ENCODE measurements at places on chromosomes 7 and 10.

DNA sequence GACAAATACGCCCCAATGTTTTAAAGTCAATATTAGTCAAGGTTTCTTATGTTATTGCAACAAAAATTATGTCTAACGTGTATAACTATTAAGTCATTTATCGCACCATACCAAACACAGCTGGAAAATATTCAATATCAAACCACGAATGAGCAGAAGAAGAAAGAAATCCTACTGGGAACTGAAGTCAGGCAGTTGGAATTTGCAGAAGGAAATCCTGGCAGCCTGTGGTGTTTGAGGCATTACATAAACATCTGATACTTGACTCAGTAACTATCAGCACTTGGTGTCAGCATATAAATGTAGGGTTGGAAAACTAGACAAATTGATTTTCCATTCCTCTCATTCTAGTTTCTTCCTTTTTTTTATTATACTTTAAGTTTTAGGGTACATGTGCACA is 83.4 kb upstream of the NUPR2 start:
- DNase-seq, result no peak

DNA sequence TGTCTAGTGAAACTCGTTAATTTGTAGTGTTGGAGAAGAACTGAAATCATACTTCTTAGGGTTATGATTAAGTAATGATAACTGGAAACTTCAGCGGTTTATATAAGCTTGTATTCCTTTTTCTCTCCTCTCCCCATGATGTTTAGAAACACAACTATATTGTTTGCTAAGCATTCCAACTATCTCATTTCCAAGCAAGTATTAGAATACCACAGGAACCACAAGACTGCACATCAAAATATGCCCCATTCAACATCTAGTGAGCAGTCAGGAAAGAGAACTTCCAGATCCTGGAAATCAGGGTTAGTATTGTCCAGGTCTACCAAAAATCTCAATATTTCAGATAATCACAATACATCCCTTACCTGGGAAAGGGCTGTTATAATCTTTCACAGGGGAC is 187.6 kb downstream of the CFTR start:
- DNase-seq, result no peak

DNA sequence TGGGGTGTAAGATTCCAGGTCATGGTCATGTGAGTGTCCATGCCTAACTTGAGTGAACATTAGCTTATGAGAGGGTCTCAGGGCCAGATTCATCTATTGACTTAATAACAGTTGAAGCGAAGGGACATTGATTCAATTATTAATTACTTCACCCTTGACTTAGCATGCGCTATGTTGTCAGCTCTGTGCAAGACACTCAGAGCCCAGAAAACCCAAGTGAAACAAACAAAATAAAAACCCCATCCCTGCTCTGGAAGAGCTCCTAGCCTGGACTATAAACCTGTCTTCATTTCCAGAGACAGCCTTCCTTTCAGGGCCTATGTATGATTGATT is 66.0 kb upstream of the TNS3 start:
- no peak for DNase-seq

DNA sequence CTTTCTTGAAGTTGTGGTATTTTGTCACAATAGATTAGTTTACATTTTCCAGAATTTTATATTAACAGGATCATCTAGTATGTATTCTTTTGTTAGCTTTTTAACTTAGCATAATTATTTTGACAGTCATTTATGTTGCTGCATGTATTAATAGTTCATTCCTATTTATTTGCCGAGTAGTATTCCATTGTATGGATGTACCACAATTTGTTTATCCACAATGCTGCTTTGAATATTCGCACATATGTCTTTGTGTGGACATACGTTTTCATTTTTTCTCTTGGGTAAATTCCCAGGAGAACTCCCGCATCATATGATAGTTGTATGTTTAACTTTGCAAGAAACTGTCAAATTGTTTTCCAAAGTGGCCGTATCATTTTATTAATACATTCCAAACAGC is 115.7 kb downstream of the CPEB3 start:
- DNase-seq, result no peak

- DNase-seq, result peak; percentile 70
Observed at GRCh38 chr7:30074422-30075030, 46.3 kb downstream of the PLEKHA8 start.

- no peak for DNase-seq
Observed at GRCh38 chr10:47262606-47263533, 37.1 kb upstream of the GDF10 start.

GRCh38 chr10:110870823-110871297 is 868 bp upstream of the PDCD4 start:
- no peak for DNase-seq

DNA sequence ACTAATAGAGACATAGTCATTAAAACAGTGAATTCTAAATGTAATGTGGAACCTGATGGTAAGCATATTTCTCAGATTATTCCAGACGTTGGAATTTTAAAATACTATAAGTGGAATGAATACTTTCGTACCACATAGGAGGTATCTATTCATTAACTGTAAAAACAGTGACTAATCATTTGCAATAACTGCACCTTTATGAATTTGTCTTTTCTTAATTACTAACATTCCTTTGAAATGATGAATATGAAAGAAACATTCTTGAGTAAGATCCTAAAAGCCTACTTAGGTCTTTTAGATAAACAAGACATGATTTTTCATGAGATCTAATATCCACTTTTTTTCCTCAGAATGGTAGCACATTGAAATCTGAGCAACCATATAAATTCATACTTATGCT is 549.0 kb upstream of the LRRN3 start:
- no peak for DNase-seq

DNA sequence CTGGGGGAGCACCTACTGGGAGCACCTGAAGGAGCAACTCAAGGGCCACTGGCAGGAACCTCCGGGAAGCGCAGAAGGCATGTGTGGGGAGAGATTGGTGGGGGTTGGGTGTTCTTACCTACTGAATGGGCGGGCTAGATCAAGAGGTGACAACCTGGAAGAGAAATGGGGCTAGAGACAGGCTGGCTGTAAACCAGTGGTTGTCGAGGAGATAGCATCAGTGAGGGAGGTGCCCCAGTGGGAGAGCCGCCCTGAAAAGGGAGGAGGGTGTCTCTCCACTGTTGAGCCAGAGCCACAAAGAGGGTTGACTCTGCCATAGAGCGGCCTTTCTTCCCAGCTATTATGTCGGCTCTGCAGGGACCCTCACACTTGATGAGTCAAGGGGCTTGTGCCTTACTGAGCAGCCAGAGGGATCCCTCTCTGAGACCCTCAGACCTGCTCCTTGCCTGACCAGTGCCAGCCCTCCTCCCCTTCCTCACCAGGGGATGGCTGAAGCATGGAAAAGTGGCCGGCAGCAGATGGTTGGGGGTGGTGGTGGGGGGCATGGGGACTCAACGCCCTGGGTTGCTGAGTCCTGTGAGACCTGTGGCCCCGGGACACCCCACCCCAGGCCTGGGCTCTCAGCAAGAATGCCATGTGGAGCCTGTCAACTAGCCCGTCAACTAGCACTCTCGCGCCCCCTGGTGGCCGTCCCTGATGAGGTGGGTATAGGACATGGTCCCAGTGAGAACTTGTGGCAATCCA is 36.4 kb upstream of the PURB start:
- peak; percentile 82 for DNase-seq

DNA sequence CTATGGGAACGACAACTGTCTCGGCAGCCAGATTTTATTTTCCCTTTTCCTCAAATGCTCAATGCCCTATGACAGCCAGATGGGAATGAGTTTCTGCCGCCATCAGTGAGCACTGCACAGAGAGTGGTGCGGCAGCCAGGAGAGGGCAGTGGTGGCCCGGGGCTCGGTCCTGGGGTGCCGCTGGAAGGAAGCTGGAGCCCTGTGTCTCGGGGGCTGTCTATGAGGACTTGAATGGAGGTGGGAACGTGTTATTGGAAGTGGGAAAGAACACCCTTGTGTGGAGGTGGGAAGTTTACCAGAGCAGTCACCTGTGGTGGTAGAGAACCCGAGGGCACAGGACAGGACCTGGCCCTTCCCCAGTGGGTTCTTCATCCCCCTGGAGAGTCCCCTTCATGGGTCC is 35.8 kb downstream of the JAKMIP3 start:
- no peak for DNase-seq

DNA sequence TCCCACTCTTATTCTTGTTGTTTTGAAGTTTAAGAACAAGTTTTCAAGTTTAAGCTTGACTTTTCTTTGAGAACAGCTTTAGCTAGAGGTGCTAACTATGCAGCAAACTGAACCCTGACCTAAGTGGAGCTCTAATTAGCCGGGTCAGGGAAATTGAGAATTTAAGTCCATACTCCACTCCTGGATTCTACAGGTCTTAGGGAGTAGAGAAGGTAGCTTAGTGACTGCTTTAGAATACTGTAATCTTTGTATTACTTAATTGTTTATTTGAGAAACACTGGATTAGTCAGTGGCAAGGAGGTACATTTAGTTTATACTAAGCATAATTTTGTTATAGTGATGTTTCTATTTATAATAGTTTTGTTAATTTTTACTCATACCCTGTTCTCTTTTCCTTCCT is 74.6 kb upstream of the STRIP2 start:
- DNase-seq, result no peak

DNA sequence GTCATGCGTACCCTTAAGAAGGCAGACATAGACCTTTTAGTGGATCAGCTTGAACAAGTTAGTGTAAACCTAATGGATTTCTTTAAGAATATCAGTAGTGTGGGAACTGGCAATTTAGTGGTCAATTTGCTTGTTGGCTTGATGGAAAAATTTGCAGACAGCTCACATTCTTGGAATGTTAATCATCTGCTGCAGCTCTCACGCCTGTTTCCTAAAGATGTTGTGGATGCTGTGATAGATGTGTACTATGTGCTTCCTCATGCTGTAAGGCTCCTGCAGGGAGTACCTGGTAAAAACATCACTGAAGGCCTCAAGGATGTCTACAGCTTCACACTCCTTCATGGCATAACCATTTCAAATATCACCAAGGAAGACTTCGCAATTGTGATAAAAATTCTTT is 103.4 kb downstream of the ABCA13 start:
- no peak for DNase-seq

GRCh38 chr10:14253711-14254110 is 77.0 kb downstream of the FRMD4A start:
- no peak for DNase-seq

- no peak for DNase-seq
Observed at GRCh38 chr10:92678206-92678605, 11.5 kb upstream of the HHEX start.

GRCh38 chr10:119416855-119417254 is 125.7 kb downstream of the RGS10 start:
- DNase-seq, result peak; percentile 68

DNA sequence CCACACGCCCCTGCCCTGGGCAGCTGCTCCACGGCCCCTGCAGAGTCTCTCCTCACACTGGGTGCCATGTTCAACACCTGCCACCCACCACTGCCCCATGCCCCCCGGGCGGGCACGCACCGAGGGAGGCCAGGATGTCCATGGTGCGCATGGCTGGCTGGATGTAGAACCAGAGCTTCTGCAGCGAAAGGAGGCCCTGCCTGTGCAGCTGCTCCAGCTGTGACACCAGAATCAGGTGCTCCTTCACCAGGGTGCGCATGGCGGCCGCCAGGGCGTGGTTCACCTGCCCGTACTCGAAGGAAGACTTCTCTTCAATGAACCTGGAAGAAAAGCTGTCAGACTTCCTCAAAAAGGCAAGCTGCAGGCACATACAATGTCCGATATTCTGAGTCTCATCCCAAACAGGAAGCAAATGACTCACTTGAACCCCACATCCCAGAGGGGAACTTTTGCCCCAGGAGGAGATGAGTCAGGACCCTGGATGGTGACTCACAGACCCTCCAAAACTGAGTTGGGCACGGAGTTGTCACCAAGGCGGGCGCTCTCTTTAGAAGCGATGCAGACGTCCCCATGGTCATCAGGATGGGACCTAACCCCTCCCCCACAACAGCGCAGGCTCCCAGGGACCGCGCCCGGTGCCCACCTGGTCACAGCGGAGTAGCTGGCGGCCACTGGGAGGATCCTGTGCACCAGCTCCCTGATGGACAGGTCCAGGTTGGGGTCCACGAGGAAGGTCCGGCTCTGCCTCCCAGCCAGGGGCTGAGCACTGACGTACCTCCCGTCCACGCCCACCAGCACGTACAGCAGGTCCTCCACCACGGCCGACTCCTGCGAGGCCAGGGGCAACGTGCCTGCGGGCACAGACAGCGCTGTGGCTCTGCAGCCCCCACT is 15.5 kb downstream of the TUBGCP2 start:
- peak; percentile 77 for DNase-seq

- peak; percentile 65 for DNase-seq
Observed at GRCh38 chr7:47651355-47652317, 69.7 kb upstream of the TNS3 start.

GRCh38 chr7:67542916-67543315 is 546.3 kb downstream of the TYW1 start:
- no peak for DNase-seq

DNA sequence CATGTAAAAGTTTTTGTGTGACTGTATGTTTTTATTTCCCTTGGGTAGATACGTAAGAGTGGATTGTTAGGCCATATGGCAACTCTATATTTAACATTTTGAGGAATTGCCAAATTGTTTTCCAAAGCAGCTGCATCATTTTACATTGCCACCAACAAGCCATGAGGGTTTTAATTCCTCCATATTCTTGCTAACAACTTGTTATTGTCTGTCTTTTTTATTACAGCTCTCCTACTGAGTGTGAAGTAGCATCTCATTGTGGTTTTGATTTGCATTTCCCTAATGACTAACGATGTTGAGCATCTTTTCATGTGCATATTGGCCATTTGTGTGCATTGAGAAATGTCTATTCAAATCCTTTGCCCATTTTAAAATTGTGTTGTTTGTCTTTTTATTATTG is 94.9 kb downstream of the CARD11 start:
- DNase-seq, result no peak

- DNase-seq, result no peak
Observed at GRCh38 chr7:74332373-74333176, 43.4 kb downstream of the CLIP2 start.
